ENCODE measurements at places on chromosomes 7 and 10. TPM values are rescaled to one million over a fixed set of nuclear protein-coding genes. Genes with fewer than 3 reads are reported as not detected.

PRR15 gene
- total RNA-seq: 16.2 TPM

SGPL1 gene
- total RNA-seq: 82.7 TPM

ANKRD30A gene
- total RNA-seq: not detected

SEMA3E gene
- 0.07 TPM for total RNA-seq

TDRD1 gene
- total RNA-seq: not detected

EPDR1 gene
- total RNA-seq: 44.1 TPM

FEZF1 gene
- not detected for total RNA-seq

LIPF gene
- not detected for total RNA-seq

TMEM184A gene
- 5.8 TPM for total RNA-seq

SNCG gene
- not detected for total RNA-seq

DGKI gene
- total RNA-seq: 3.5 TPM

CALY gene
- not detected for total RNA-seq

MBL2 gene
- not detected for total RNA-seq

SFTPA1 gene
- total RNA-seq: not detected

CALHM2 gene
- 0.07 TPM for total RNA-seq

GPR26 gene
- 0.55 TPM for total RNA-seq

DKK1 gene
- total RNA-seq: 4.7 TPM

ZNF775 gene
- total RNA-seq: 8.0 TPM

GPR37 gene
- 2.7 TPM for total RNA-seq
